Activated T-helper 1 cell treated with anti-CD3 and anti-CD28 coated beads, Interleukin-2, amount 50 U/mL, for 16 hours (primary cell): ENCODE measurements at places on chromosomes 4 and X.
A peak's percentile ranks its signal among the peaks of the same experiment; 100 is the strongest.

DNA sequence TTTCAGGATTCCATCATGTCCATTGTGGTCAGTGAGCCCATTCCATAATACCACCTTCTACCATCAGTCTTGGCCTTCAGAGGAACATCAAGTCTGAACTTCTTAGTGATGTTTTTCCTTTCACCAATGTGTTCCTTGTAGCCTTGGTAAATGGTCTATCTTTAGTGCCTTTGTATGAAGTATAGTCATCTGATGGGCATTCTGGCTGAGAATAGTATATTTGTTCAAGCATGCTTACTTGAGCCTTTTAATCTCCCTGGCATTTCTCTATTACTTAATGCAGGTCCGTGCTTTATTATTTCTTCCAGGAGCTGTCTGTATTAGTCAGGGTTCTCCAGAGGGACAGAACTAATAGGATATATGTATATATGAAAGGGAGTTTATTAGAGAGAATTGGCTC, 99.7 kb downstream of the TLL1 start:
- DNase-seq, result no peak

DNA sequence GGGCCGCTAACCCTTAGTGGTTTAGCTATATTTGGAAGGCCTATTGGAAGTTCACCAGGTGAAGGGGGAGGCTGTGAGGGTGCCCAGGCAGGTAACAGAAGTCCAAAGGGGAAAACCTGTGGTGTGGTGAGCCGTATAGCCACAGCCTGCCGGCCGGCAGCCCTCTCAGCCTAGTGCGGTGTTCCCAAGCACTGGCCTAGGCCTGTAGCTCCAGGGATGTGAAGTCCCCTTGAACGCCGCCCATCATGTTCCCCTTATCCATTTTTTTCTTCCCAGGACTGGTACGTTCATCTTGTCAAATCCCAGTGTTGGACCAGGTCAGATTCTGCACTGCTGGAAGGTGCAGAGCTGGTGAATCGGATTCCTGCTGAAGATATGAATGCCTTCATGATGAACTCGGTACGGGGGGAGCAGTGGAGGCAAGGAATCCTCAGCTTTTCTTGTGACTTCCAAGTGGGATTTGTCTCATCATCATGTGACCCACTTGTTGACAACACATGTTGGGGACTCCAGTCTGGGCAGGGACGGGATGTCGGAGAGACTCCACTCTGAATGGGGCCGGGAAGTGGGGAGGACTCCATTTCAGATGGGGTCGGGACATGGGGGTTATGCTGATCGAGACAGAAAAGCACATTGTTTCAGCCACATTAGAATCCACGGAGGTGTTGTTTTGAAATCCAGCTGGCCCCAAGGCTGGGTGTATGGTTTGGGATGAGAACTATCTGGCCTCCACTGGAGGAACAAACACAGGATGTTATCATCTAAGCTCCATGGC, 39.2 kb upstream of the MSANTD1 start:
- DNase-seq, result no peak

DNA sequence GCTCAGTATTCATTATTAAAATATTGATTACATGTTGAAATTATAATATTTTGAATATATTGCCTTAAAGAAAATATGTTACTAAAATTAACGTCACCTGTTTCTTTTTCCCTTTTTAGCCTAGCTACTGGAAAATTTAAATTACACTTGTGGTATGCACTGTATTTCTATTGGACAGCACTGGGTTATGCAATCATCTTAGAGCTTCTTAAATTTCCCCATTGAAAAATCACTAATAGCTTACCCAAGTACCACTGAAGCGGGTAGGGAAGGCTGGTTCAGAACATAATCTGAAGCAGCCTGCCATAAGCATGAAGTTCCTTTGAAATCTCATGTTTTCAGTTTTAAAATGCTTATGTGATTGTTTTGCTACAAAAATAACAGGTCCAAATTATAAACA, 49.5 kb upstream of the TFDP3 start:
- no peak for DNase-seq

DNA sequence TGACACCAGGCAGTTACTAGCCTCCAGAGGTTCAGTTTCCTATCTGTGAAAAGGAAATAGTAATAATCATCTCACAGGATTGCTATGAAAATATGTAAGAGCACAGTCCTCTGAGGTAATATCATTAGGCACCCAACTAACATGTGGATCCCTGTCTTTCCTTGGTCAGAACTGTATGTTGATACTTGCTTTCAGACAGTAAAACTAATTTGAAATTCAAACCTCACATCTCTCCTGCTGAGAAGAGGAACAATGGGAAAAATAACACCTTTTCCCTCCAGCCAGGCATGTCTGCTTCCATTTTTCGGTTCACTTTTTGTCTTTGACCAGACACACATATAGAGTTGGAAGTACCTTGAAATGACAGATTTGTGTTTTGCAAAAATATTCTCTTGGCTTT, 262.7 kb downstream of the IL15 start:
- no peak for DNase-seq

GRCh38 chrX:103437147-103437873, 61.0 kb downstream of the BEX3 start:
- DNase-seq, result no peak

DNA sequence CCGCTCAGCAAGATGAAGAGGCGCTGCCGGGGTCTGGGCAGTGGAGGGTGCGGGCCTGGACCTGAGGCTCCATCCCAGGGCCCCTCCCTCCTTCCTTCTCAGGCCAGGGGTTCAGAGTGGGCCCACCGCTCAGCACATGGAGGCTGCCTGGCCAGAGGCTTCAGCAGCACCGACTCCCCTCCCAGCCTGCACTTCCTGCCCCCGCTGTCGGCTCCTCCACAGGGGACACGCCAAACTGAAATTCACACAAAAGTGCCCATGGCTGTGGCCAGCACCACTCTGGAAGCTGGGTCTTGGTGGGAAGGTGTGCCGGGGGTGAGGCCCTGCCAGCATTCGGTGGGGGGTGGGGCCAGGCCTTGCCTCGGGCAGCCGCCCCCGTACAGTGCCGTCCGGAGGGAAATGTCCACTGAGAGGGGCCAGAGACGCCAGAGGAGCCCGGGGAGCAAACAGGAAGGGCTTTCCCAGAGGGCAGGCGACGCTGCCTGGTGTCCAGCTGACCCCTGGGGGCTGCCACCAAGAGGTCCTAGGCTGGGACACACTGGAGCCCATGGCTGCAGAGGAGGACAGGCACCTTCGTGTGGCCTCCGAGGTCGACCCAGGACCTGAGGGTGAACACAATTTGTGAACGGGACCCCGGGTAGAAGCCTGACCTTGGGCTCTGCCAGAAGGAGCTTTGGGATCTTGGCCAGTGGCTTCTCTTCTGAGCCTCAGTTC, 84.6 kb upstream of the AFAP1 start:
- DNase-seq, result no peak

DNA sequence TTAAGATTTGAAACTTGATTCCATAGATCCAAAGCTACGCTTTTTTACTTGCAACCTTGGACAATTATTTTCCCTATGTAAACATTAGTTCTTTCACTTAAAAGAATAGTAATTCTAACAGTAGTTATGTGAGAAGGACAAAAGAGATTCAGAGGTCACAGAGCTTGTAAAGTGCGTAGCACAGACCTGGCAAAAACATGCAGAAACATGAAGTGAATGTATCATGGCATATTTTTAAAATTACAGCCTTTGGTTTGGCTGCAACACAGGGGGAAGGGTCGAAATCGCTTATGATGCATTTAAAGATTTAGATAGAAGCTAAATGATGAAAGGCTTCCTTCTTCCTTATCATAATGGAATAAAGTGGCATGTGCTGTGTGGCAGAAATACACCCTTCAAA, 1068.8 kb downstream of the ARAP2 start:
- no peak for DNase-seq

DNA sequence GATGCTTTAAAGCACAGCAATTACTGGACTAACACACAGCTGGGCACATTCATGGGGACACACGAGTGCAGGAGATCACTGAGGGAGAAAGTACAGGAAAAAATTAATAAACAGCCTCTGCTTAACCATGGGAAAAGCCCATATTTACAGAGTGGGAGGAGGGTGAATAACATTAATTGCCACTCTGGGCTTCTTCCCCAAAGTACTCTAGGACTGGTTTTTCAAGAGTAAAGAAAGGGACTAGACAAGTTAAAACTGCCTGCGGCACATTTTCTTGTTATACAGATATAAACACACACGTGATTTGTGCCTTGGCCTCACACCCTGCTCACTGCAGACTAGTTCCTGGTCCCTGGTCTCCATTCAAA, 179.7 kb upstream of the TET2 start:
- no peak for DNase-seq

- DNase-seq, result no peak
Observed at GRCh38 chrX:28120072-28120471, 138.8 kb upstream of the DCAF8L1 start.

DNA sequence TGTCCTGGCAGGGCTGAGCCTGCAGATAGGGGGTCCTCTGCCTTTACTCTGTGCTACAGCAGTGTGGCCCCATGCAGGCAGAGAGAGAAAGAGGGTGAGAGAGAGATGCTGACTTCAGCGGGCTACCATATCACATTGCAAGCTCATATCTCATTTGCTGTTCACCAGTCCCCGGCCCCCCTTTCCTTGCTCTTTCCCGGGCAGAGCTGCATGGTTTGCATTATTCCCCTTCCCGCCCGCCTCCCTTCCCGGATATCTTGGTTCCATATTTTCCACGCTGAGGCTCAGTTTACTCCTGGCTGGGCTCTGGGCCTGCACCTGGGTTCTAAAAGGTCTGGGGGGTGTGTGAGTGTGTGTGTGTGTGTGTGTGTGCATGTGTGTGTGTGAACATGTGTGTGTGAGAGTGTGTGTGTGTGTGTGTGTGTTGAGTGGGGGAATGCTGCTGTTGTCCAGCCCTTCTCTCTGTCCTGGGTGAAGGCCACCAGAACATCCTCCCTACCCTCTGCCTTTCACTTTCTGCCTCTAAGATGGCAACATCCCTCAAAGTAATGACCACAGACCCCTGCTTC, 63.5 kb downstream of the PJA1 start:
- no peak for DNase-seq

- peak; percentile 13 for DNase-seq
Observed at GRCh38 chr4:99405433-99406115, 29.6 kb downstream of the ADH7 start.

DNA sequence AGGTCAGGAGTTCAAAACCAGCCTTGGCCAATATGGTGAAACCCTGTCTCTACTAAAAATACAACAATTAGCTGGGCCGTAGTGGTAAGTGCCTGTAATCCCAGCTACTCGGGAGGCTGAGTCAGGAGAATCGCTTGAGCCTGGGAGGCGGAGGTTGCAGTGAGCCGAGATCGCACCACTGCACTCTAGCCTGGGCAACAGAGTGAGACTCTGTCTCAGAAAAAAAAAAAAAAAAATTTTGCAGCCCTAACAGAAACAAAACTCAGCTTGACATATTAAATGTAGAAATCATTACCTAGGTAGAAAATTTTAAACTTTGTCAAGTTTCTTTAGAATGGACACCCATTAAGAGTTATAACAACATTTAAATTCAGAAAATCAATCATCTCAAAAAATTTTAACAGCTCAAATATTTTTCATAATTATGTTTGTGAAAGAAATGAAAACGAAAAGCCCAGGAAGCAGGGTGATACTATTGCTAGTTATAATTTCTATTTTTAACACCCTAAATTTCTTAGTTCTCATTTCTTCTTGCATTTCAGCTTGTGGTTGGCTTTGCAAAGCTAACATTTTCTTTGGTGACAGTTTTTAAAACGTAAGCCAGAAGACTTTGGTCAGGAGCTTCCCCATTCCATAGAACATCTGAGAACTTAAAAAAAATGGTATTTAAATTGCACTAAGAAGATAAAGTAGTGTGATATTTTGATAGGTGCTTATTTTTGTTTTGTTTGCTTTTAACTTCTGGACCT, 33.3 kb upstream of the RBBP7 start:
- no peak for DNase-seq

- DNase-seq, result no peak
Observed at GRCh38 chr4:72864898-72865297, 204.6 kb downstream of the COX18 start.

- DNase-seq, result no peak
Observed at GRCh38 chr4:154305616-154306015, 186.0 kb downstream of the DCHS2 start.

- DNase-seq, result no peak
Observed at GRCh38 chrX:15825936-15826335, 28.7 kb downstream of the AP1S2 start.

GRCh38 chrX:103556963-103557612, 28.2 kb upstream of the TCEAL4 start:
- no peak for DNase-seq

- no peak for DNase-seq
Observed at GRCh38 chr4:15117270-15117946, 115.1 kb downstream of the CPEB2 start.

GRCh38 chr4:67725981-67726380, 25.0 kb upstream of the UBA6 start:
- DNase-seq, result no peak

GRCh38 chr4:79338148-79338547, 12.3 kb upstream of the NAA11 start:
- no peak for DNase-seq

- no peak for DNase-seq
Observed at GRCh38 chrX:46208225-46208854, 336.9 kb downstream of the ZNF674 start.

- DNase-seq, result no peak
Observed at GRCh38 chrX:45889471-45889870, 655.8 kb downstream of the ZNF674 start.

GRCh38 chr4:79047316-79047715, 108.1 kb upstream of the PAQR3 start:
- DNase-seq, result no peak

DNA sequence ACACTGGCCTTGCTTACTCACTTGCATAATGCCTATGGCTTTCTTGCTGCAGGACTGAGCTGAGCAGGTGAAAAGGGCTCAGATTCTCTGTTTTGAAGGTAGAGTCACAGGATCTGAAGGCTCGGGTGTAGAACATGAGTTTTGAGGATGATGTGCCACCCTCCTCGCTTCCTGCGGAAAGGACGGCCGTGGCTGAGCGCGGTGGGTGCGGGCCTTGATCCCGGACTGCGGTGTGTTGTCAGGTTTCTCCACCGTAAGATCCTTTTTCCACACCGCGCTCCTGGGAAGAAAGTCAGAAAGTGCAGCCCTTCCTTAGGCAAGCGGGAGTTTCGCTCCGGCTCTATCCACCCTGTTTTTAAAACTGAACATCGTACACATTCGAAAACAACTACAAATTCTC, 36.2 kb downstream of the ZFP42 start:
- no peak for DNase-seq

DNA sequence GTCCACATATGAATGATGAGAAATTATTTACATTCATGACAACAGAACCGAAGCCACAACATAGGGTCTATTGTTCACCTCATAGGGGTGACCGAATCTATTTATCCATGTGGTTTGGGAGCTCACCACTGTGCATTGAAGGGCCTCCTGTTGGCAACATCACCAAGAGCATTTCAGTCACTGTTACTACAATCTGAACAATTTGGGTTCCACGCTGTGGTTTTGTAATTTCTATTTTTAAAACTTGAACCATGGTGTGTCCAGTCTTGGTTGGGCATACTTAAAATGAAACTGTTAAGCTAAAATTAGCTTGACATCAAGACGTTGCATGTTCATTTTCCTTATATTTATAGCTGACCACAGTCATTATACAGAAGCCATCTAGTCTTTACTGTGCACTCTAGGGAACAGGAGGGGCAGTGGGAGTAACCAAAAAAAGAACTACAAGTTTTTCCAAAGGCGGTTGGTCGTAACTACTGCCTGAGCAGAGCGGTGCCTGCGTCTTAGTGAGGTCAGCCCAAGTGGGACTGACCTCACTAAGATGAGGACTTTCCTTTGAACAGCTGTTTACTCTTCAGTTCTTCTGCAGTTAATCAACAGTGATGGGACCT, 192.1 kb downstream of the SPRY1 start:
- no peak for DNase-seq
